ENCODE measurements at places on chromosomes 11 and 22. TPM values are rescaled to one million over a fixed set of nuclear protein-coding genes. Genes with fewer than 3 reads are reported as not detected.

DNA sequence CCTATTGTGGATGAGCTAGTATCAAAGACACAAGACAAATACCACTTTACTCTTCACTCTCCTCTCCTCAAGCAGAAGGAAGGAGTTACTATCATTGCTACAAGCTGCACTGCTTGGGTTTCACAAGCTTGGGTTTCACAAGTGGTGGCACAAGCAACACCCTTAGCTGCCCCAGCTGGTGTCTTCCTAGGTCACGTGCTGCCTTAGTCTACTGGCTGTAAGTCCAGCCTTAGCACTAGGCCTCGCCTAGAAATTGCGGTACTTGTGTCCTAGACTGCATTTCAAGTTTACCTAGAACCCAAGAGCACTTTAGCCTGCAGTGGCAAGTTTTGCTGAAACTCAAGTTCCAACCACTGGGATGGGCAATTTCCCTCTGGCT lies 86.6 kb downstream of the EHF start:
- DNase-seq, result no peak

SLC39A13 gene
- total RNA-seq, result 159 TPM

DNA sequence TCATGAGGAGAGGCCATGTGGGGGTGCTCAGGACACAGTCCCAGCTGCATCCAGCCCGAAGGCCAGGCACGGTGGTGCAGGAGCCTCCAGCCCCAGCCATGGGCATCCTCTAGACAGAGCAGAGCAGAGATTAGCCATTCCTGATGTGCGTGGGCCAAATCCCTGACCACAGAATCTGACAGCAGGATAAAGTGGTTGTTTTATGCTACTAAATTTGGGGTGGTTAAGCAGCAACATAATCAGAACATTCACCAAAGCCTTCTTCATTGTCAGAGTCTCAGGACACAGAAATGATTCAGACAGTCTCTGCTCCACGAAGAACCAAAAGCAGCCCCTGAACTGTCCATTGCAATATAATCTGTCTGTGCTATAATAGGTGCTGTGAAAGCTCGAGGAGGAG lies 19.7 kb downstream of the RASD2 start:
- DNase-seq, result no peak

TMEM121B gene
- total RNA-seq, result 0.13 TPM

DNA sequence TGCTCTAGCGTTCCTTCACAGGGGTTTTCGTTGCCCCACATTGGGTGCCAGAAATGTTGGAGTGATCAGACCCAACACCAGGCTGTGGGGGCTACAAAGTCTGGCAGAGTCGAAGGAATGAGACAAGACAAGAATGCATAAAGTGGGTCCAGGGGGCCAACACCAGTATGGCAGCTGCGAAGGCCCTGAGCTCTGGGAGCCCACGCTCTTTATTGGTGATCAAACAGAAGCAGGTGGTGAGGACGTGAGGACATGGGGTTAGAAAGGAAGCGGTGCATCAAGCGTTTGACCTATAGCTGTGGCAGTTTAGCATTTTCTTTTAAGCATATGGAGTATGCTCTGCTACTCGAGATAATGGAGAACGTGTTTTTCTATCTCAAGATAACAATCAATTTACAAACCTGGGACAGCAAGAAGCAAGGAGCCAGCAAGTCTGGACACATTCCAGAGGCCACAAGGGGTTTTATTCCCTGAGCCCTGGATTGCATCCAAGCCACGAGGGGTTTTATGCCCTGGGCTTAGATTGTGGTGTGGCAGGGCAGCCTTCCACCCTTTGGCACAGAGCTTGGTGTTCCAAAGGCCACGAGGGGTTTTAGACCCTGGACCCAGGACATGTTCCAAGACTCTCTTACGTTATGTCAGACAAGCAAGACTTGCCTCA lies 3.9 kb upstream of the DNAJB13 start:
- DNase-seq, result no peak

DNA sequence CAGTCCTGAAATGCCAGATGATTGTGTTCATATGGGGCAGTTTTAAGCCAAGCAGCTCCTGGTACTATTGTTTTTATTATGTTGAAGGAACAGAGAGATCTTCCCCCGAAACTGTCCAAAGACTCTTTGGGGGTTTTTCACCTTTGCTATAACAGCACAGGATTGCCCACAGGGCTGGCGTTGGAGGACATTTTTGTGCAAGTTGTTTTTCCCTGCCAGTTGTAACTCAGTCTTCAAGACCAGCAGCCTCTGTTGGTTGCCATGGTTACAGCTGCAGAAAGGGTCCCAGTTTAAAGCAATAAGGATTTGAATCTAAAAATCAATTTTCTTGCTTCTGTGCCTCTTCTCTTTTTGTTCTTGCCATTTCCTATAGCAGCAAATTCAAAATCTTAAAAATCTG lies 45.4 kb upstream of the YWHAH start:
- DNase-seq, result no peak

GRCh38 chr11:76666830-76667229 lies 3.7 kb downstream of the LRRC32 start:
- DNase-seq, result no peak

DNA sequence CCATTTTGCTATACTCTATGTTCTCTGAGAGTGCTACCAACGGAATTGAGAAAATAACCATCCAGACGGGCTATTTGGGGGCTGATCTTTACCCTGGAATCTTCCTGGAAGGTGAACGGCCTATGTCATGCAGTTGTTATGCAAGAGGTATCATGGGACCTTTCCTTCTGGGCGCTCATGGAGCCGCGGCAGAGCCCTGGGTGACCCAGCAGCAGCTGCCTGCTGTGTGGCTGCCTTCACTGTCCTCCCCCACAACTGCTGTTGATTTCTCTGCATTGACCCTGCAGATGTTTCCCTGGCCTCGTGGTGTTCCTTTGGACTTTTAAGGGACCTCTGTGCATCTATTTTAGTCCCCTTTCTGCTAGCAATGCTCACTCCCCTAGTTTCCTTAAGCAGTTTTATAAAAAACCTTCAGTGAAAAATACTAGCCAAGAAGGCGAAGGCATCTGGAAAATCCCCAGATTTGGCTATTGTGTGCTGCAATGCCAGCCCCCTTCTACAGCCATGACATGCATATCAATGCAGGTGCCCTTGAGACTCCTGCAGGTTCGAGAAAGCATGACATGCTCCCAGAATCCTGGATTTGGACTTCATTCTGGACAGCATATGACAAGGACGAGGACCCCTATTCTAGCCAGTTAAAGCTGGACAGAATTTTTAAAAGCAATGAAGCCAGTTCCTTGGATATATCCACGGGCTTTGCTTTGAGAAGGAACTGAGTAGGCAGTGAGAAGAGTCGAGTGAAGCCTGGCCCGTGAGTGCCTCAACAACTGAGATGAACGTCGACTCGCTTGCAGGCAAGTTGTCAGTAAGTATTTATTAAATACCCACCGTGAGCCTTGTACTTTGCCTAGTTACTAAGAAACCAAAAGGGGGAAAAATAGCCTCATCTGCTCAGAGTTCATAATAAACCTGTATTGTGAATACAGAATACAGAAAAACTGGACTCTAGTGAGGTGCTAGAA lies at the start of gene SLC25A18:
SLC25A18 (plus strand) TSS at position 593 of the 965 bp plus-strand sequence. CDS start 16,447 bp downstream, outside the sequence.
- peak; percentile 35 for DNase-seq

GRCh38 chr22:23145878-23146470 lies 697 bp downstream of the RAB36 start:
- no peak for DNase-seq

- no peak for DNase-seq
These were observed at the start of gene INSC for GRCh38 chr11:15114501-15115475. INSC (plus strand) TSS chr11:15114923; CDS start chr11:15149175, 34,252 bp downstream.

DNAJB13 gene
- not detected for total RNA-seq

SCN3B gene
- total RNA-seq, result not detected

DNA sequence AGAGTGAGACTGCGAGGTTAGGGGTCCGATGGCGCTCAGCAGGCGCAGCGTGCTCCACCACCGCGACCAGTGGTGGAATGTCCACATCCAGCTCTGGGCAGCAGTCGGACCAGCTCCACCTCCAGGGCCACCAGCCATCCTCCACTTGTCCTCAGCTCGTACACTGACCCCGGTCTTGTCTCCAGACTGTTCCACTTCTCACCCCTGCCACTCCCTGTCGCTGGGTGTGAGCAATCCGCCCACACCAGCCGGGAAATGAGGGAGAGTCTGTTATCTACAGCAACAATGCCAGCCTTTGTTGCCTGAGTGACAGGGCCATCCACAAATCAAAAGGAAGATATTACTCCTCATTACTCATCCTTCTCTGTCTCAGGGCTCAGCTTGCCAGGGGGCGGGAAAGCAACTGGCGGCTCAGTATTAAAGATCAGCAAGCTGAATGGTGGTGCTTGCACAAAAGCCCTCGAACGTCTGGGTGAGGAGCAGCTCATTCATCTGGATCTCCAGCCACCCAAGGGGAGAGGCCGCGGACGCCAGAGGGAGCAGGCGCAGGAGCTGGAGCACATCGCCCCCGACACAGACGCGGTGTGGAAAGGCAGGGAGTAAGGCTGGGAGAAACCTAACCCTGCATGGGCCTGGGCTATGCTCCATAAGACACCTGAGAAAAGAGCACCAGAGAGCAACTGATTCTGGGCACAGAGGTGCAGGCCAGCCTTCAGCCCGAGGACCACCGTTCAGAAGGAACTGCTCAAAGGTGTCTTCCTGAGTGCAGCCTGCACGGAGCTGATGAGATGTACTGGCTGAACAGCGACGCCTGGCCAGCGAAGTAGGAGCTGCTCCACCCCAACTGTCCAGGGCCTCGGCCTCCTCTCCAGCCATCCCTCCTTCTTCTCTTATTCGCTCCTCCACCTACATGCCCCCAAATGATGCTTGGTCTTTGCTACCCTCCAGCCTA lies 21.9 kb downstream of the IGSF9B start:
- peak; percentile 64 for DNase-seq

GRCh38 chr11:123357990-123358827 lies 71.9 kb upstream of the GRAMD1B start:
- no peak for DNase-seq

DNA sequence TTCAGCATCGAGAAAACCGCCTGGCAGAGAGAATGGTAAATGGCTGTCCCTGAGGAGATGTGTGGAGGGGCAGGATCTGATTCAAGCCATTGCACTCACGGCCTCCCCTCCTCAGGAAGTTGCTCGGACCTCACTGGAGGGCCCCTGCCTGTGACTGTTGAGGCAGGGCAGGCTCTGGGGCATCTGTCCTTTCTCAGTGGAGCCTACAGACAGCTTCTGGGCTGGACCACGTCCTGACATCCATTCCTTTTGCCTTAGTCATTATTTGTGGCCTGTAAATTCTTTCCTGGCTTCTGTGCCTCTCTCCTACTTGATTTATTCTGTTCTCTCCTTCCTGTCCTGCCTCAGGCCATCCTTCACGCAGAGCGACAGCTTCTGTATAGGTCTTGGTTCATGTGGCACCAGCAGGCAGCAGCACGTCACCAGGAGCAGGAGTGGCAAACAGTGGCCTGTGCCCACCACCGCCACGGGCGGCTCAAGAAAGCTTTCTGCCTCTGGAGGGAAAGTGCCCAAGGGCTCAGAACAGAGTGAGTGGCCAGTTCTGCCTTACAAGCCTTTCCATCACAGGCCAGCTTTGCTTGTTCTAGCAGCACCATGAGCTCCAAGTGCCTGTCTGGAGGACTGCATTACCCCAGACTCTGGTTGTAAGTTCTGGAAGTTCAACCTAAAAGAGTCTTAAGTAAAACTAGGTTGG lies 59.6 kb downstream of the PISD start:
- DNase-seq, result peak; percentile 84

TBX10 gene
- total RNA-seq, result not detected

KDM4D gene
- 1.9 TPM for total RNA-seq

Measured in LHCN-M2 (cell line).